Progenitor cell of endocrine pancreas (in vitro differentiated cells): ENCODE measurements at places on chromosomes 7 and 10. TPM values are rescaled to one million over a fixed set of nuclear protein-coding genes. Genes with fewer than 3 reads are reported as not detected.

DNA sequence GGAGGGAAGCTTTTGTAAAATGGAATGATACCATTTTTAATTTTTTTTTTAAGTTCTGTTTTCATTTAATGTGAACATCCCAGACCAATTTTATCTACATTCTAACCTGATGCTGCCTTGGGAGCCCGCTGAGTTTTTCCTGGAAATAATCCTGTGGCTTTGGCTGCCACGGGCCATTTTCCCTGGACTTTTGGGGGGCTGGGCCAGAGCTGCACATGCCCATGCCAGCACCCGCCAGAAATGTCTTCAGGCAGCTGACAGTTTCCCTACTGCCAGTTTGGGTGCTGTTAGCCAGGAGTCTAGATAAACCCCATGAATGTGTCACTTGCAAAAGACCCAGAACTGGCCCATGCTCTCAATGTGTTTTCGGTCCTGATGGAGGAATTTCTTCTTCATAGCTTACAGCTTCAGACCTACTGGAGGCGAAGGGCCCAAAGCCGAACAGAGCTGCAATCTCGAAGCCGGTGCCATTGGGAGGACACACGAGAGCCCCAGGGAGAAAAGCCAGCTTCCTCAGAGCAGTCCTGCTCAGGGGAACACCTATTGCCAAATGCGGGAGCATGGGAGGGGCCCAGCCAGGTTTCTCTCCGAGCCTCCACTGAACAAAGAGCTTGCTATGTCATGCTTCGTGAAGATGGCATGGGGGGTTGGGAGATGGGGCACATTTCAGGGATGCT lies 444.2 kb upstream of the MKI67 start:
- no peak for DNase-seq

DNA sequence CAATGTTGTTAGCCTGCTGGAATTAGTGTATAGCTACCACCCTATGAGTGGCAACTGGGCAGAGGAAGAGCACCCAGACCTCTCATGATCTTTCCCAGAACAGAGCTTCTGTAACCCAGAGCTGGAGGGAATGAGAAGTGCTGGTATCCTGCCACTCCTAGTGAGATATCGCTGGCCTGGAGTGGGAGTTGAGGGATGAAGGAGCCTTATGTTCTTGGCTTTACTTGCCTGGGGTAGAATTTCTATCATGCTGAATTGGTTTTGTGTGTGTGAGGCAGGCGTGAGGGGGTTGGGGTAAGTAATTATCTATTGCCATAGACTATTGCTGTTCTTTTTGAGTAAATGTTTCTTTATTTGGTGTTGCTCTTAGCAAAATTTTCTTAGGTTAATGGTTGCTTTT lies 146.6 kb downstream of the ATRNL1 start:
- DNase-seq, result no peak

AGK gene
- total RNA-seq, result 25.6 and 30.0 TPM in 2 replicates

ARHGEF35 gene
- 17.3 and 19.5 TPM in 2 replicates for total RNA-seq

DNA sequence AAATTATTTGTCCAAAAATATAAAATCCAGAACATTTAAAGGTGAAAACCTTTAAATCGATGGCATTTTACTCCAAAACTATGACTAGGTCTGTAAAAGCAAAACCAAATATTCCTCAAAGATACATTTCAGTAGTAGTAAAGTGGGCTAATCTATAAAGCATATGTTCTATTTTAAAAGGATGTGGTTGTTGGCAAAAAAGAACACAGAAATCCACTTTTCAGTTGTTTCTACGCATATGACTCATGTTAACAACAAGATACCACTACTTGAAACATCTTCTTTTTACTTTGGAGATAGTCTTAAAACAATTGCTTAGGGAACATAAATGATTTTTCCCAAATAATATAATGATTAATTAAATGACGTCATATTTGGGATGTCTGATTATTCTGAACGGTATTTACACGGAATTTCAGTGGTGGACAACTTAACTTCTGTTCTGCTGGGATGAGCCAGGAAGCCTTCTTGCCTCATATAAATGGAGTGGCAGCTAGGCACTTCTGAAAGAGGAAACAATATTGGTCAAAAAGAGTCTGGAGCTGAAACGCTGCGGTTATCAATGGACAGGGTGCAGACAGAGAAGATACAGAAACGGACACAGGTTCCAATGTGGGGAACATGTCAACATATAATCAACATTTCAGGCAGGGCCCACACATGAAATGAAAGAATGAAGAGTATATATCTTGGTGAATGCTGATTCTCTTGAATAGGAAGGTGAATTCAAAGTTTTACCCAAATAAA lies 78.5 kb downstream of the ETV1 start:
- no peak for DNase-seq

THSD7A gene
- 4.7 and 8.1 TPM in 2 replicates for total RNA-seq

- no peak for DNase-seq
Observed at GRCh38 chr10:34722404-34722803, 92.7 kb downstream of the PARD3 start.

DNA sequence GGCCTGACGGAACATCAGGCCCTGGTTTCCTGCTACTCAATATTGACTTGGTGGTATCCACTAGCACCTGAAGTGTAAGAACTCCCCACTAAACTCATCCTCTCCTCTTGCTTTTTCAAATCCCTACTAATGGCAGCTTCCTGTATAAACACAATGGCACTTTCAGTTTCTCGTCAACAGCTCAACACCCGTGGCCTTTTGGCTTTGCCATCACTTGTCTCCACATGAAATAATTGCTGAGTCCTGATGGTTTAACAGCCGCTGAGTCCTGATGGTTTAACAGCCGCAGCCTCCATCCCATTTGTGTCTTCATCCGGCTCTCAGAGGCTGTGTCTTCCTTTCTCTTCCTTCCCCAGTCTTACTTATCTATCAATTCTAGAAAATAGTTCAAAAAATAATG lies 261.4 kb upstream of the PITRM1 start:
- DNase-seq, result no peak

- no peak for DNase-seq
Observed at GRCh38 chr10:94366382-94366781, 3.6 kb upstream of the NOC3L start.

- DNase-seq, result no peak
Observed at GRCh38 chr10:76297780-76298281, 866.4 kb downstream of the LRMDA start.

DNA sequence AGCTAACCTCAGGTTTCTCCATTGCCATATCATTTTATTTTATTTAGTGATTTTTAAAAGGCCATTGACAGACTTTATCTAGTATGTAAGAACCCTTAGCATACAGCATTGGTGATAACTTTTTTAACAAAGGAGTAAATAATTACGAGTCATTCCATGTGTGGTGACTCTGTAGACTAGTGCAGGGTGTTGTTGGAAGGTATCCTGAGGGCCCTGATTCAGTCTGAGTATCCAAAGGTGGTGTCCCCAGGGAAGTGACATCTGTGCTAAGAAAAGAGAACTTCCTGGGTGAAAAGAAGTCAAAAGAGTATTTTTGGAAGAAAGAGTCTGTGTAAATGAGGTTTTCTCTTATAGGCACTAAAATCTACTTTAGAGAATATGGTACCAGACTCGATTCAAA lies 308.4 kb downstream of the C7orf25 start:
- no peak for DNase-seq

- DNase-seq, result no peak
Observed at GRCh38 chr10:72089618-72090017, 1.3 kb upstream of the SPOCK2 start.

- peak; percentile 93 for DNase-seq
Observed at GRCh38 chr7:116862234-116862950, at the start of gene CAPZA2. CAPZA2 (plus strand) TSS chr7:116862587; CDS start chr7:116862612, 25 bp downstream.

EGR2 gene
- total RNA-seq, result 0.71 and 1.1 TPM in 2 replicates

DNA sequence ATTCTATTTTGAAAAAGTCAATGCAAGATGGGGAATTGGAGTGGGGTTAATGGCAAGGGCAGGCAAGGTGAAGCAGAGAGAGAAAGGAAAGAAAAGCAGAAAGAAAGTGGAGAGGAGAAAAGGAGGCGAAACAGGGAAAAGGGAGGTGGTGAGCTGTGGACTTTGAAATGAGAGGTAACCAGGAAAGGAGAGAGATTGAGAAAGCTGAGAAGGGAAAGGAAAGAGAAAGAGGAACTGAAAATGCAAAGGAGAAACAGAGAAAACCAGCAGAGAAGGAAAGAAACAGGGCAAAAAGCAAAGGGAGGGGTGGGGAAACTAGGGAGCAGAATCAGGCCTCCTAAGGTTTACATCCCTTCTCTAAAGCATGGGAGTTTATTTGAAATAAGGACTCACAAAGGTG lies 72.5 kb upstream of the TPK1 start:
- DNase-seq, result no peak

CCDC146 gene
- 14.8 TPM in 2 replicates for total RNA-seq

- DNase-seq, result no peak
Observed at GRCh38 chr7:34807548-34808340, 149.7 kb downstream of the NPSR1 start.

HTR7 gene
- total RNA-seq, result 0.93 TPM in 2 replicates

DNAJC12 gene
- total RNA-seq, result 5.9 and 6.1 TPM in 2 replicates

GBX1 gene
- 2.0 and 2.1 TPM in 2 replicates for total RNA-seq

LRRN3 gene
- total RNA-seq, result 1.6 and 1.7 TPM in 2 replicates

DNA sequence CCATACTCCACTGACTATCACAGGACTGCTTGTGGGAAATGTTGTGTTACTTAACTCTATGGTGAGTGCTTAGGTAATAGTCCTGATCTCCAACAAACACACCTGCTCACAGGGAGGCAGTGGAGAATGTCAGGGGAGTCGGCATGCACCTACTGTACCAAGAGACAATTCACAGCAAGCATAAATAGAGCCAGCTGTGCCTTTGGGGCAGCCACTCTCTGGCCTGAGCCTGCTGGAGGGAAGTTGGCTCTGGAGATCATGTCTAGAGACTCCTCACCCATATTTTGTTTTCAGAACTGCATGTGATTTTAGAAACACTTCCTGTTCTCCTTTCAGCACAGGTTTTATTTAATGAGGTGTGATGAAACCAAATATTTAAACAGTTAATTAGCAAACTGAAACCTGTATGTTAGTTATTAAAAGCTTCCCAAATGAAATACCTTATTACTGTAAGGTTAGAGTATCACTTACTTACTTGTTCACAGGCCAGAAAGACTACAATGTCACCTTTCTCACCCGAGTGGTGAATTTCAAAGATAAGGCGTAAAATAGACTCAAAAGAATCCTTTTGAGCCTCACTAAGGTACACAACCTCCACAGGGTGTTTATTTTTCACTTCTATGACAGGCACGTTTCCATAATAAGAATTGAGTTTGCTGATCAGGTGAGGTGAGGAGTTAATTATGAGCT lies 21.8 kb downstream of the DHX32 start:
- no peak for DNase-seq

CTTNBP2 gene
- total RNA-seq, result 9.5 and 14.0 TPM in 2 replicates

DNA sequence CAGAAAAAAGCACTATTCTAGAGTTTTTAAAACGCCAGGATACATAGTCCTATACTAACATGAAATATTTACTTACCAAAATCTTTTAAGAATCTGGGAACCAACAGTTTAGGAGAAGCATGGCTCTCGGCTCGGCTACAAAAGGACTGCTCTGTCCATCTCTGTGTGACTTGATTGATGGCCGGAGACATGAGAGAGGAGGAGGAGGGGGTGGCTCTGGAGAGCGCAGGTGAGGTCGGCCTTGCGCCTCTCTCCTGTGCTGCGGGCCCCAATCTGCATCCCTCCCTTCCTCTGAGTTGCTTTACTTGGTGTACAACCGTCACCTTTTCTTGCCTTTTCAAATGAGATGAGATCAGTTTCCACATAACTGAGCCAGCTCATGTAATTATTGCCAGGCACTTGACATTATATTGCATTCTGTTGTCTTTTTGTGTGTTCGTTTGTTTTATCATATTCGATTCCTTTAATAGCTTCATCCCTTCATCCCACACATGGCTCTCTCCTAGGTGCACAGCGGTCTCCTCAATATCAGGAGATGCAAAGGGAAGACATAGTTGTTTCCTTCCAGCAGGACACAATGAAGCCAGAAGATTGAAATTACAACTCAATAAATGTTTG lies 87.8 kb upstream of the KLF6 start:
- no peak for DNase-seq

DNA sequence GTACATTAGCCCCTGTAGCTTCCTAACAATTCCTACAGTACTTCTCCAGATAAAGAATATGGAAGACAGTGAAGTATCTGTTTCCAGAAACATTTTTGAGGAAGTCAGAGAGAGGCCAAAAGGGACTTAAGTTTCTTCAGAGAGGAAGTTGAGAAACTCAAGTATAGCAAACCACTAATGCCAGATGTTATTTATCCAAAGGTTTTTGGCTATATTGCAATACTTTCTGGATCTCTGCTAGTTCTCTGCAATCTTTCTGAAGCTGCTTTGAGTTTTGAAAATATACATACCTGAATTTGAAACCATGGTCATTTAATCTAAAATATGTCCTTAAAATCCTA lies 64.7 kb downstream of the BICC1 start:
- no peak for DNase-seq

CPXM2 gene
- 0.14 and 0.18 TPM in 2 replicates for total RNA-seq

DNA sequence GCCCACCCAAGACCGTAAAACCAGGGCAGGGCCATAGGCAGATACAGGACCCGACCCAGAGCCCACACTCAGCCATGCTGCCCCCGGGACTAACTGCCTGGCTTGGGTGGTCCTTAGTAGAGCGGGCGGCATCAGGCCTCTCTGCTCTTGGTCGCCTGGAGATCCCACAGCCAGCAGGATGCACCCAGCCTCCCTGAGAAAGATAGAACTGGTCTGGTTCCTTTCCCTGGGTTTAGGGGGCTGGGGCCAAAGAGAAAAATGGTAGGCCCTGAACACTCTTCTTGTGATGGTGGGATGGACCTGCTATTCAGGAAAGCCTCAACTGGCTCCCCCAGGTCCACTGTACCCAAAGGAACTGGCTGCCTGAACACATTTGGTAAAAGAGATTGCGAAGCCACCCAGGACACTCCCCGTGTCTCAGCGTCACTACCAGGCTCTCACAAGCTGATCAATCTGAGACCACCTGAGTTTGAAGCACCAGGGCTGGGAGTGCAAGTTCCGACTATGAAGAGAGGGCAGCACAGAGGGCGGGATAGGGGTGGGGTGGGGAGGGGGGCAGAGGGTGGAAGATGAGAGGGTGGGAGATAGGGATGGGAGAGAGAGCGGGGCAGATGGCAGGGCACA lies 591.5 kb downstream of the DNAJB6 start:
- no peak for DNase-seq

GRCh38 chr10:48455055-48455391 lies 148.5 kb downstream of the MAPK8 start:
- DNase-seq, result no peak

MACC1 gene
- 16.1 and 21.3 TPM in 2 replicates for total RNA-seq

DNA sequence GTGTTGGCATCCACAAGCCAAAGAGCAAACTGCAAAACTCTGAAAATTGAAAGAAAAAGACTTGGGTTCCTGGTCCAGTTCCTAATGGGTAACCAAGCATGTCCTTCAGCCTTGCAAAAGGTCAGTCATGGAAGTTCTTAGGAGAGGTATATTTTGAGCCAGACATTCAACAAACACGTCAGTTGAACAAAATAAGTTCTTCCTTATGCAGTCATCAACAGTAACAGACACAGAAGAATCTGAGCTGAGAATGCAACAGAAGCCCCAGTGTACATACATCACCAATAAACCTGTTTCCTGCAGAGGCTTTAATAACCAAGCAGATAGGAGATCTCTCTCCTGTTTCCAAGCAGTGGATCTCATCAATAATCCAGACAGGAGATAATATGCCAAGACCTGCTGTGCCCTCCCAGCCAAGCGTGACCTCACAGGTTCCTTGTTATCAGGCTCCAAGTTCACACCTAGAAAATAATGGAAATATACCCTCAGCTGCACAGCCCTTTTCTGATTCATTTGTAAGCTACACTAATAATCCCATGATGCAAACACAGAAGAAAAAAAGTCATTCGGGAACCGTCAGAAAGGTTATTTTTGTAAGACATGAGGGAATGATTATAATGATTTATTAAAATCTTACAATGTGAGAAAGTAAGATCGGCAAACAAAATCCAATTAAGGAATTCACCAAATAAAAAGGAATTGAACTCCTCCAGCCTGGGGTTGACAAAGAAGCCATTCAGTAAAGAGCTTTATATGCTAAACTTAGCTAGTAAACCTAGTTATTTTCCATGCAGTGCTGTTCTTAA lies 90.7 kb downstream of the DGKI start:
- no peak for DNase-seq

PTN gene
- total RNA-seq, result 3.1 TPM in 2 replicates

ITGB8 gene
- 37.2 and 38.6 TPM in 2 replicates for total RNA-seq
